ENCODE measurements at places on chromosomes 3 and 15. TPM values are rescaled to one million over a fixed set of nuclear protein-coding genes. Genes with fewer than 3 reads are reported as not detected.

PSTPIP1 gene
- polyA plus RNA-seq, result 3.2 TPM

TM4SF1 gene
- 117 TPM for polyA plus RNA-seq

SOX14 gene
- not detected for polyA plus RNA-seq

NPAP1 gene
- not detected for polyA plus RNA-seq

LSAMP gene
- polyA plus RNA-seq, result 6.5 TPM

LRRK1 gene
- 1.3 TPM for polyA plus RNA-seq

CLDN18 gene
- 0.01 TPM for polyA plus RNA-seq

EAF2 gene
- 7.4 TPM for polyA plus RNA-seq

TRIM42 gene
- polyA plus RNA-seq, result not detected

EXD1 gene
- polyA plus RNA-seq, result not detected

C3orf85 gene
- not detected for polyA plus RNA-seq

CYP1A1 gene
- 0.08 TPM for polyA plus RNA-seq
